ENCODE measurements at places on chromosomes 16 and 17.

GRCh38 chr17:39573447-39574298 is 34.0 kb downstream of the NEUROD2 start:
- DNase-seq: no peak

- DNase-seq: no peak
Observed at GRCh38 chr16:46768809-46769208, 20.7 kb upstream of the MYLK3 start.

GRCh38 chr16:68072038-68072695 is 13.0 kb upstream of the NFATC3 start:
- no peak for DNase-seq

DNA sequence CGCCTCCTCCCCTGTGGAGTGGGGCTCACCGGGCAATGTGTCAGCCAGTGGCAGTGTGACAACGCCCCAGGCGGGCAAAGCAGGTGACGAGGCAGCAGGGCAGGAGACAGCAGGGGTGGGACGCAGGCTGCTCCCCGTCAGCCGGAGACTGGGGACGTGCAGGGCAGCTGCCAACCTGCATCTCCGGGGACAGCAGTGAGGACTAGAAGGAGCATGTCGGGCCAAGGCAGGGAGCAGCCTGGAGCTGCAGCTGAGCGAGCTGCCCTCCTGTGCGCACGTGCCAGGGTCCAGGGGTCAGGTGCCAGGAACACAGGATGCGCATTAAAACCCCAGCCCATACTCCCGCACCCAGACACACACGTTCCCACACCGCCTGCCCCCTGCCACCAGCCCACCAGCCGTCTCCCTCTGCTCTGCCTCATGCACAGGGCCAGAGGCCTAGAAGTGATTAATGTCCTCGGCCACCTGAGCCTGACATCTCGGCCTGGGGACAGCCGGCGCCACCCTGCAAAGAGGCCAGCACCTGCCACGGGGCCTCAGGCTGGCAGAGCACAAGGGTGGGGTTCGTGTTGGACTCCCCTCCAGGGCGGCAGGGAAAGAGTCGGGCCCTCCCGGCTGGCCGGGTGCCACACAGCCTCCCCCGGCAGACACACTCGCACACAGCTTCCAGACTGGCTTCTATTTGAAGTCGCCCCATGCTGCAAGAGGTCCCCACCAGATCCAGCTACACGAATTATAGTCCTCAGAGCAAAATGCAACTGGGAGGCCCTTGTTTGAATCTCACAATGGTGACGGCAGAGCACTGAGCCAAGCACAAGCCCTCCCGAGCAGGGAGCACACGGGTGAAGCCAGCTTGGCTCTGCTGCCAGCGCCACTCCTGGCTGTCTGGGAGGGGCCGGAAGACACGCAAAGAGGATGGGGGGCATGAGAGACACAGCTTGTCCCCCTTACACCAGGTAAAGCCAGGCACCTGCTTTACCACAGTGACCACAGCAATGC is 90.4 kb downstream of the RBFOX3 start:
- DNase-seq: no peak

DNA sequence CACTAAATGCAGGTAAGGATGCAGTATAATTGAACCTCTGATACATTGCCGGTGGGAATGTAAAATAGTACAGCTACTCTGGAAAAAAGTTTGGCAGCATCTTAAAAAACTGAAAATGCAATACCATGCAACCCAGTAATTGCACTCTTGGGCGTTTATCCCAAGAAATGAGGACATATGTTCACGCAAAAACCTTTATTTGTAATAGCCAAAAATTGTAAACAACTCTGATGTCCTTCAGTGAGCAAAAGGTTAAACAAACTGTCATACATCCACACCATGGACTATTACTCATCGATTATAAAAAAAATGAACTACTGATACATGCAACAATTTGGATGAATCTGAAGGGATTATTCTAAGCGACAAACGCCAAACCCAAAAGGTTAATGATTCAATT is 16.9 kb downstream of the SYNRG start:
- DNase-seq: no peak

DNA sequence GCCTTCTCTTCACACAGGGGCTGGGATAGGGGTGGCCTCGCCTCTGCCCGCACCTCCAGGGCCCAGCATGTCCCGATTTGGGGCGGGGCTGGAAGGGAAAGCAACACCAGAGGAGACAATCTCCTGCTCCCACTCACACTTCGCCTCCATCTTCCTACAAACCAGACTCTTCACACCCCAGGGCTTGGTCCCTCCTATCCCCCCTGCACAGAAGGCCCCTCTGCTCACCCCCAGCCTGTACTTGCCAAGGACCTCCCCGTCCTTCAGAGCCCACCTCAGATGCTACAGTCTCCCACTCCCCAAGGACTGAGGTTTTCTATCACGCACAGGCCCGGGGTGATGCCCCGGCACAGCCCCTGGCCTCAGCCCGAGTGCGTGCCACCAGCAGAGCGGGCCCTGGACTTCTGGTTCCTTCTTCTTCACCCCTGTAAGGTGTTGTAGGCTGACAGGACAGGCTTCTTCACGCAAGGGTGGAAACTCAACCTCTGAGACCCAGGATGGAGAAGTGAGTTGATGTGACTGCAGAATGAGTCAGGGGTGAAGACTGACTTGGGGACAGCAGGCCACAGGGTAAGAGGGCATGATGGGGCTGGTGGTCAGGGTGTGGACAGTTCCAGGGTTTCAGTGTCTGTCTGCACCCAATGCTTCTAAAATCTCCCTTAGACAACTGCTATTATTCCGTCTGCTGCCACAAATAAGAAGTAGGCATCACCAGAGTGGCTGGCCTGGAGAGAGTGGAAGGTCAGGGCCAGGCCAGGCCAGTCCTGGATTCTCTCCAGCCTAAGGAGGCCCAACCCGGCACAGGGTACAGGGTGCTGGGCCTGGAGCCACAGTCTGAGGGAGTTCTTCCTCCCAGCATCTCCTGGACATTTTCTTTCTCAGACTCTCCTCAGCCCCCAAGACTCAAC is 2.5 kb downstream of the ITGAE start:
- no peak for DNase-seq

DNA sequence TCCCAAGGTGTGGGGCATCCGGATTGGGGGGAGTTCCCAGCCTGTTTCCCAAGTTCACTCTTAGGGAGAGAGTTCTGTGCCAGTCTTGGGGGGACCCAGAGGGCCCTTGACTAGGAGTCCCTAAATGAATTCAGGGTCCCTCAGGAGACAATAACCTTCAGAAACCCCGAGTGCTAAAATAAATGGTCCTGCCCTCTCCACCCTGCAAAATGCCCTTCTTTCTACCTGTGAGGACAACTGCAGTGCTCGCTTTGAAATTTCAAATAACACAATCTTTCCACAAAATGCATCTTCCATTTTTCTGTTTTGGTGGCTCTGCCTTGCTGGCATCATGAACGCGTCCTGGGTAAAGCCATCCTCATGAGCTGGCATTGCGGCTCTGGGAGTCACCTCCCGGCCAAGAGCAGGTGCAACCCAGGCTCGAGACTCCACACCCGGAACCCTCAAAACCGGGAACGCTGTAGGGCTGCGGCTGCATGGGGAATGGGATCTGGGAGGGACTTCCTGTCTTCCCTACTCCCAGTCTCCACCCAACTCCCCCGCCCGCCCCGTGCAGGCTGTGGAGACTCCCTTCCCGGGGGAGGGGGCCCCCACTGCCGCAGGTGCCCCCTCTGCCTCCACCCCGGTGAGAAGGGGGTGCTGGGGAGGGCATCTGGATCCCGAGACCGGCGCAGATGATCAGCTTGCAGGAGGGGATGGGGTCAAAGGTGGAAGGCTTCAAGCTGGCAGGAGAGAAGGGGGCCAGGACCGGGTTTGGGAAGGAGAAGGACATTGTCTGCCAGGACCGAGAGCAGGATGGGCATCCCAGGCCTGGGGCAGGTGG is at the start of gene ZNF205:
Gene ZNF205 (plus strand): TSS at position 529 of the 823 bp plus-strand sequence. CDS start 845 bp downstream, outside the sequence.
- DNase-seq: peak; percentile 36

DNA sequence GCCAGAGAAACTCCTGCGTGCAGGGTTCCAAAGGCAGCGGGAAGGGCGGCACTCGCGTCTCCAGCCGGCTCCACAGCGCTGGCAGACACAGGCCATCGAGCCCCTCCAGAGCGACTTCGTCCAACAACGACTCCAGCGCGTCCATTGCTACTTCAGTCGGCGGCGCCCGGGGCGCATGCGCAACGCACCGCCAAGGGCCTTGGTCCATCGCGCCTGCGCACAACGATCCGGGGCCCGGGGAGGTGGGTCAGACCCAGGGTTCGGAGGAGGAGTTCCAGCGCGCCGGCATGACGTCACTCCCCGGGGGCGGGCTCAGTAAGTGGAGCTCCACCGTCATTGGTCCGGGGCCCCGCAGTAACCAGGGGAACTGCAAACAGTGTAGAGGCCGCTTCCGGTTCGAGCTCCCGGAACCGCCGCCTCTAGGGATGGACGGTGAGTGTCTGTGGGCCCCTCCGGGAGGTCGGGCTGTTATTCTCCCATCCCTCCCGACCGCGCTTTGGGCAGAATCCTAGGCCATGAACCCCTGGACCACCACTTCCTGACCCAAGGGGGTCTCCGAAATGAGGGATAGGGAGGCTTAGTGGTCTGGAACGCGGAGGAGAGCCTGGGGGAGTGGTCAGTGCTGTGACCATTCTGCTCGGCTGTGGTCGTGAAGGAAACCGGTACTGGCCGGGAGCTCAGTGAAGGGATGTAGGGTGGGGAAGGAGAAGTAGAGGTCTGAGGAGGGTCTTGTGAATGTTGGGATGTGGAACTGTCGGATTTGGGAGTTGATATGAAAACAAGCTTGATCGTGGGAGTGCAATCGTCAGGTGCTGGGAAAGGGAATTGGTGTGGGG is at the start of the genes GTF3C1 and KATNIP:
Gene GTF3C1 (minus strand): TSS at position 168 of the 836 bp plus-strand sequence. CDS start 23 bp downstream, at position 145.
Gene KATNIP (plus strand): TSS at position 399 of the 836 bp plus-strand sequence. CDS start 27 bp downstream, at position 426.
- peak; percentile 99 for DNase-seq

- DNase-seq: no peak
Observed at GRCh38 chr17:50352072-50352692, 6.3 kb downstream of the XYLT2 start.

- DNase-seq: no peak
Observed at GRCh38 chr17:34736611-34737010, 157.2 kb downstream of the TMEM132E start.

DNA sequence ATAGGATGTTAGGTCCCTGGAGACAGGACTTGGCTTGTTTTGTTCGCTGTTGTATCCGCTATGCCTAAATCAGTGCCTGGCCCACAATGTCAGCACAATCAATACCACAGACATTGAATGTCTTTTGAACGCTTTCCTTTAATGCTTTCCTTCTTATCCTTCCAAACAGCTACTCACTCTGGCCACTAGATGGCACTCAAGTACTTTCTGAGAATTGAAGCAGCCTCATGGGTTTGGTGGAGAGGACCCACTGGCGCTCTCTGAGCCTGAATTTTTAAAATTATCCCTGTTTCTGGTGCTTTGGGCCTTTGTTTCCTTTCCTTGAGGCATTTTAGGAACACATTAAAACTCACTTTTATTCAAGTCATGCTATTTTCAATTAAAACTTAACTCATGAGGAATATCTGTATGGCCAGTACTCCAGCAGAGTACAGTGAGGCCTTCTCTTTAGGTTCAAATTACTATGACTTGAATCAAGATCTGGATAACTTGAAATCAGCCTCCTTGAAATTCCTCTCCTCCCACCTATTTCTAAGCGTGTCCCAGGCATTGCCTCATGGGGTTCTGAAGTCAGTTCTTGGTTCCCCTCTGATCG is 3.2 kb upstream of the NLRP1 start:
- DNase-seq: no peak

- no peak for DNase-seq
Observed at GRCh38 chr16:2767140-2767731, 9.8 kb downstream of the ELOB start.

- DNase-seq: no peak
Observed at GRCh38 chr17:72136692-72137091, 15.9 kb downstream of the SOX9 start.

GRCh38 chr17:38420518-38420917 is 7.7 kb upstream of the ARHGAP23 start:
- no peak for DNase-seq

- no peak for DNase-seq
Observed at GRCh38 chr17:4604111-4604644, 19.8 kb downstream of the SMTNL2 start.

DNA sequence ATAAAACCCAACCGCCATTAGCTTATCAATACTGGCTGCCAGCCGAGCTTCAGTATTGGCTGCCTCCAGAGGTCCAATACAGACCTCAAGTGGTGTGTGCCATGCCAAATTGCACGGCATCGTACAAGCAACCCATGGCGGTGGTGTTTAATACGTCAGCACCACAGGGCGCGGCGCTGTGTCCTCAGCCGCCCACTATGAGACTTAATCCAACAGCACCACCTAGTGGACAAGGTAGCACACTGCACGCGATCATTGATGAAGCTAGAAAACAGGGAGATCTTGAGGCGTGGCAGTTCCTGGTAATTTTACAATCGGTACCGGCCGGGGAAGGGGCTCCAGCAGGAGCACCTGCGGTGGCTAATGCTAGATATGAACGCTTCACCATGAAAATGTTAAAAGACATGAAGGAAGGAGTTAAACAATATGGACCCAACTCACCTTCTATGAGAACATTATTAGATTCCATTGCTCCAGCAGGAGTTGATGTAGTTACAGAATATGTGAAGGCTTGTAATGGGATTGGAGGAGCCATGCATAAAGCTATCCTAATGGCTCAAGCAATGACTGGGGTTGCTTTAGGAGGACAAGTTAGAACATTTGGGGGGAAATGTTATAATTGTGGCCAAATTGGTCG is 15.4 kb downstream of the FLYWCH1 start:
- DNase-seq: peak; percentile 24

GRCh38 chr17:16339402-16339801 is 13.9 kb downstream of the CENPV start:
- DNase-seq: no peak

- DNase-seq: no peak
Observed at GRCh38 chr16:88995194-88995593, 18.2 kb upstream of the CBFA2T3 start.

DNA sequence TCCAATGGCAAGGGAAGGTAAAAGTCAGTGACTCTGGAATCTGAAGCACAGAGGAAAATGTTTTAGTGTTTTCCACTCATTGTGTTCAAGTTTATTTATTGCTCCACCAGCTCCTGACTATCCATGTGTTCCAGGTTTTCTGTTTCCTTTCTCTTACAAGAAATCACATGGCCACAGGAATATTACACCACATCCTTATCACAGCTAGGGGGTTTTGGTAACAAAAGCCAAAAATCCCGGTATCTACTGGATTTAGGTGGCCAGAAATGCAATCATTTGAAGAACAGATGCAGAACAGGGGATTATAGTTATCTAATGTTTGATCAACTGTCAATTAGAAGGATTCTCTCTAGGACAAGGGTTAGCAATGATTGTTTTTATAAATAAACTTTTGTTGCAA is 47.9 kb downstream of the STH start:
- no peak for DNase-seq

DNA sequence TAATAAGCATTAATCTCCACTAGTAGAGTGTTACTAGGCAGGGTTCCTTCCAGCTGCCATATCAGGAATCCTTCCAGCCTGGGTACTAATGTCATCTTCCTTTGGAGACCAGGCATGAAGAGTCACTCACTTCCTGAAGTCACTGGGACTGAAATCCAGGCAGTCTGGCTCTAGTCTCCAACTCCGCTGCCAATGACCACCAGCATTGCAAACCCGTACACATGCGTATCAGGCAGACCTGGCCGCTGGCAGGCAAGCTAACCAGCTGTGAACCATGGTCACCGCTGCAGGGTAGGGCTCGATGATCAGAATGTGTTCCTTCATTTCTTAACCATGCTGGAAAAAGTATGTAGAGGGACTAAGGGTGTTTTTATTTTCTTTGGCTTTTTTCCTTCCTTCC is 255.5 kb downstream of the CDH13 start:
- no peak for DNase-seq

- DNase-seq: no peak
Observed at GRCh38 chr17:46029627-46030026, 30.6 kb downstream of the STH start.

Measured in substantia nigra (tissue), 51 donors.